ENCODE measurements at places on chromosomes 16 and 17. TPM values are rescaled to one million over a fixed set of nuclear protein-coding genes. Genes with fewer than 3 reads are reported as not detected.

DNA sequence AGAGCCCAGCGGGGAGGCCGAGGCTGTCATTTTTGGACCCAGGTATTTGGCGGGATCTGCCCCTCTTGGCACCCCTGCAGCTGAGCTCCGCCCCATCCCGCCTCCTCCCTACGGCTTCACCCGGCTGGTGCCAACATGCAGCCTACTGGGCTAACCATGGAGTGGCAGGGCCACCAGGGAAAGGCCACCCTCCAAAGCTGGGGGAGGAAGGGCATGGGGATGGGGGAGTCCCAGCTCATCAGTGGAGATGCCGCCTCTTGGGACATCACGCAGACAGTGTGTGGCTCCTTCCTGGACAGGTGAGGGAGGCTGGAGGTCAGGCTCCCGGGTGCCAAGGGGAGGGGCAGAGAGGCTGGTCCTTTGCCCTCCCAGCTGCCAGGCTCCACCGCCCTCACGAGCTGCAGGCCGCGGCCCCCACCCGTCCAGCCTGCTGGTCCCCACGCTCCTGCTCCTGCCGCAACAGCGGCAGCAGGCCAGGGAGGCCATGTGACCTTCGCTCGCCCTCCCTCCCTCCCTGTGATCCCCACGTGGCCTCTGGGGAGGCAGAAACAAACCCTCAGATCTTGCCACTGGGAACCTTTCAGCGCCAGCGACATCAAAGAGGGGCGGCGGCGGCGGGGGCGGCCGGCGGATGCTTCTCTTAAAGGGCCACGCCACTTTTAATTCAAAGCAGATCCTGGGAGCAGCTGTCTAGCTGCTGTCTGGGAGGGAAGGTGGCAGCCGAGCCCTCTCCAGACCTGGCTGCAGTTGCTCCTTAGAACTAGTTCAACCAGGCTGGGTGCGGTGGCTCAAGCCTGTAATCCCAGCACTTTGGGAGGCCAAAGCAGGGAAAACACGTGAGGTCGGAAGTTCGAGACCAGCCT is 6.8 kb upstream of the NOTUM start:
- peak; percentile 81 for DNase-seq

GRCh38 chr16:87412371-87412995 is 20.3 kb downstream of the MAP1LC3B start:
- DNase-seq = no peak

DNA sequence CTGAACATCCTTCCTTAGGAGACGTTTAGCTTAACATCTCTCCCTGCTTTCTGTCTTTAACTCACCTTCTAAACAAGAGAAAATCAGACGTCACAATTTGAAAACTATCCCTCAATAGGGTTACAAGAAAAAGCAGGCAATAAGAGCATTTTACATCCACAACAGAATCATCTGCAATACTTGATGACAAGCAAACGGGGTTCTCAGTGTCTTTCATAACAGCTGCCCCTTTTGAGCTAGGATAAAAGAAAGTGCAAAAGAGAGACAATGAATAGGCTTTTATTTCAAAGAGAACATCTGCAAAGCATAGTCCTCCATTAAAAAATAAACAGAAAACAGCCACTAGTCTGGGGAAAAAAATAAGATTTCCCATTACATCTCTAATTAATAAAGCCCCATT is 13.2 kb downstream of the XYLT1 start:
- DNase-seq = no peak

DNA sequence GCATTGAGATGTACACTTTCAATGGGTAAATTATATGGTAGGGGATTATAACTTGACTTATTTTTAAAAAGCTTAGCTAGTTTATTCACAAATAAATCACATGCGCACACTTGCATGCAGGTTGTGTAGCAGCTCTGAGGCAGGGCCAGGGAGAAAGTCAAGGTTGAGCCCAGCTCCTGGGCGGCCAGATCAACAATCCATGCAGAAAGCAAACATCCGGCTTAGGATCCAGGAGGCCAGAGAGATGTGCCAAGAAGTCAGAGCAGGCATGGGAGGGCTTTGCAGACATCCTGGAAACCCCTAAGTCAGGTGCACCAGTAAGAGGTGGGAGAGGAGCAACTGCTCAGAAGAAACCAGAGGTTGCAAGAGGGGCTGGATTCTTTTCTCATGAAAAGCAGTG is 186.5 kb downstream of the AXIN2 start:
- peak; percentile 44 for DNase-seq

The RRAD gene
- total RNA-seq = 1.0 TPM

DNA sequence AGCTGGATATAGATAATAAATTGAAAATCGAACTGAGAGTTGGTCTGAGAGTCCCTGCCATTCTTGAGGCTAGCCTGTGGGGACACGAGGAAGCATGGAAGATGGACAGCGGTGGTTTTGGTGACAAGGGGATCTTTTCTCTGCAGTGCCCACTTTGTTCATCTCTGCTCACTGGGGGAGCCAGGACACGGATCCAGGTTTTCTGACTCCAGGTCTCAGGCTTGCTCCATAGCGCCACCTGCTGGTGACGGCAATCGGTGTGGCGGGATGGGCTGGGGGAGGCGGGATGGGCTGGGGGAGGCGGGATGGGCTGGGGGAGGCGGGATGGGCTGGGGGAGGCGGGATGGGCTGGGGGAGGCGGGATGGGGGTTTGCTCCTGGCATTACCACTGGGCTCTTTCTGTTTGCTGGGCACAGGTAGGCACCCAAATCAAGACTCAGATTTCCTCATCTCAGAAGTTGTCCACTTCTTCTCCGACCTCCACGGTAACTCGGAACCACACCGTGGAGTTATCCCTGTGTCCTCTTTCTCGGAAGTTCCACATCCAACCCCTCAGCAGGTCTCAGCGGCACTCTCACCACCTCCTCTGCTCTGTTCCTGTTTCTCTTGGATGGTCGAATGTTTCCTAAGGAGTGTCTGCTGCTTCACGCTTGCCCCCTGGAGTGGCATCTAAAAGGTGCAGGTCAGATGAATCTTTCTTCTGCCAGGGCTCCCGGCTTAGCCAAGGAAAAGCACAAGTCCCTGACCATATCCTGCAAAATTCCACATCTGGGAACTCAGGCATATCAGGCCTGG is 142.4 kb downstream of the CYLD start:
- no peak for DNase-seq

DNA sequence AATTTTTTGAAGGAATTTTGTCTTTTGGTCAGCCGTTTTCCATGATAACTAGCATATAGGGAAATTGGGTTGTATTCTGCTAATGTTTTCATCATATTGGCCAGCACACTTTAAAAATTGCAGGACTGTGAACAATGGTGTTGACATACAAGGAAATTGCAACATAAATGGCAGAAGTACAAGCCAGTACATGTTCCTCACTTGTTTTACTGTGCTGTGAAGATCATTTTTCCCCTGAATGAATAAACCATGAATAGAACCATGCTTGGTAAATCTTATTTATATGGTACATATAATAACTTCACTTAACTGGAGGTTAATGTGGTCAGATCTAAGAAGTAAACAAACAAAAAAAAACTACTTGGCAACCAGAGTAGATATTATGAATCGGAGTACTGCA is 22.8 kb downstream of the OMG start:
- DNase-seq = peak; percentile 32

The FNDC8 gene
- total RNA-seq = not detected

- peak; percentile 51 for DNase-seq
Measured at GRCh38 chr17:79365836-79366770, 244.7 kb downstream of the RBFOX3 start.

GRCh38 chr16:88004391-88004790 is 53.2 kb downstream of the BANP start:
- no peak for DNase-seq

GRCh38 chr17:66775271-66775670 is 59.6 kb upstream of the CACNG5 start:
- DNase-seq = no peak

GRCh38 chr16:56277075-56277474 is 85.8 kb downstream of the GNAO1 start:
- DNase-seq = no peak

The KLHL10 gene
- not detected for total RNA-seq

GRCh38 chr16:56800355-56800754 is 64.7 kb upstream of the SLC12A3 start:
- no peak for DNase-seq

DNA sequence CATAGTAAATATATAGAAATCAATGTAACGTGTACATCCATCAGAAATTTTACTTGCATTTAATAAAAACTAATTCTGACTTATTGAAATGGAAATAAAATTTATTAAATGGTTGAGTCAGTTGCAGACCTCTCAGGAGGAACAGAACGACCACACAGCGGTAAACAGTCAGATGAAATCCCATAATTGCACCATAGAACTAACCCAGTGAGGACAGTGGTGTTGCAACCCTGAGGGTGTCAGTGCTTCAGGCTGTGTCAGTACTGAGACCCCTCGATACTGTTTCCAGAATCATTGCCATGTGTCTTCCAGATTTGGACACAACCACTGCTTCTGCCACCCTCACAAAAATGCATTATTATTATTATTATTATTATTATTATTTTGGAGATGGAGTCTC is 29.0 kb upstream of the SSTR2 start:
- DNase-seq = no peak

DNA sequence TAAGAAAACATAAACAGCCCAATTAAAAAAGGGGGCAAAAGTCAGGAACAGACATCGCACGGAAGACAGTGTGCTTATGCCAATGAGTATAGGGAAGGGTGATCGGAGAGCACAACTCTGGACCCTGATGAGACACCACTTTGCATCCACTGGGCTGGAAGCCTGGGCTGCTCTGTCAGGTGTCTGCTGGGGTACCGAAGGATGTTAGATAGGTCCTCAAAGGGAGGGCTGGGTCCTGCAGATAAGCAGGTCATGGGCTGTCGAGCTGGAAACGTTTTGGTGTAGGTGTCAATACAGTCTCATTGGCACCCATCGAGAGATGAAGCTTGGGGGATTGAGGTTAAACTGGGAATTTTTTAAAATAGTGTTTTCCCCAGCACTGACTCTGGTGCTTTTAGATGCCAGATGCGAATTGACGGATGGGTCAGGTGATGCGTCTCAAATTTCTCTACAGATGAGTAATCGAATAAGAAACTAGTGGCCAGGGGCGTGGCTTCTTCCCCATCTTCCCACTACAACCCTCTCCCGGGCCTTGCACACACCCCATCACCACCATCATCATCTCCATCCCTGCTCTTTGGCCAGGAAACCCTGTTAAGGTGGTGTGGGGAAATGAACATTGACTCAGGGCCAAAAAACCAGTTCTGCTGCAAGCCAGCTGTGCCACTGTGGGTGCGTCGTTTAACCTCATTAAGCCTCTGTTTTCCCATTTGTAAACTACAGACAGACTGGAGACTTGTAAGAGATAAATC is 47.8 kb upstream of the IRF8 start:
- DNase-seq = no peak

GRCh38 chr17:48575673-48576478 is 2.3 kb downstream of the HOXB4 start:
- no peak for DNase-seq

DNA sequence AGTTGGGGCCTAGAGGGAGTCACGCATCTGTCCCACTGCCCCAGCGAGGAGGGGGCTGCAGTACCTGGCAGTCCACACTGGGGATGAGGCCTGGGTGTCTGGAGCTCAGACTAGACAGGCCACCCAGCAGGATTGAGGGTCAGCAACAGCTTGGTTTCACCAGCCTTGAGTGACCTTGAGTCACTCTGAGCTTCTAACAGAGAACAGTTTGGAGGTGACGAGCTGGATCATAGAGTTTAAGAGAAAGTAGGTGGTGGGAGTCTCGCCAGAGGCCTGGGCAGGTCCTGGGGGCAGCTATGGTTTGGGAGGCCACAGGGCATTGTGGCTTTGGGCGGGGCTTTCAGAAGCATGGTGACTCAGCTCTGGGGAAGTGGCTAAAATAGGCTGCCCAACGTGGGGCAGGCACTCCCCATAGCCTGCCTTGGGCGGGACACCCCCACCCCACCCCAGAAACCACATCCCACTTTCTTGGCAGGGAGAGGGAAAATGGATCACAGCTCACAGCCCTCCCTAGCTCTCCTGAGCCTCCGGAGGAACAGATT is 20.5 kb downstream of the CDC42EP4 start:
- DNase-seq = peak; percentile 73

- DNase-seq = no peak
Measured at GRCh38 chr17:61597607-61598006, 6.6 kb upstream of the NACA2 start.

DNA sequence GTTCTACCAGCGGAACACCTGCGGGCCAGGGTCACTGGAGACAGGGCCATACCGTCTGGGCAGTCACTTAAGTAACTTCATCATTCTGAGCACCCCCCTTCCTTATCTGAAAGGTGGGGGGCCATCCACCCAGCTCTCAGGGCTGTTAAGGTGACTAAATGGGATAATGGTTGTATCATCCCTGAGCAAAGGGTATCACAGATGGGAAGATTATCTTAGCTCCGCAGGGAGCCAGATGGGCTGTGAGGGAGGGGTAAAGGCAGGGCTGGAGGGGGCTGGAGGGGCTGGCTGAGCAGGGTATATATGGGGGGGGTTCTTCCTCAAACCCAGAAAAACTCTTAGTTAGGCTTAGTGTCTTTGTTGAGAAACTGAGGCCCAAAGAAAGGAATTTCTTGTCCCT is 2.9 kb upstream of the CACNA1G start:
- DNase-seq = no peak

- no peak for DNase-seq
Measured at GRCh38 chr17:7572338-7572587, 7.2 kb upstream of the CD68 start.

GRCh38 chr16:66928702-66929388 is 3.5 kb upstream of the RRAD start:
- no peak for DNase-seq

DNA sequence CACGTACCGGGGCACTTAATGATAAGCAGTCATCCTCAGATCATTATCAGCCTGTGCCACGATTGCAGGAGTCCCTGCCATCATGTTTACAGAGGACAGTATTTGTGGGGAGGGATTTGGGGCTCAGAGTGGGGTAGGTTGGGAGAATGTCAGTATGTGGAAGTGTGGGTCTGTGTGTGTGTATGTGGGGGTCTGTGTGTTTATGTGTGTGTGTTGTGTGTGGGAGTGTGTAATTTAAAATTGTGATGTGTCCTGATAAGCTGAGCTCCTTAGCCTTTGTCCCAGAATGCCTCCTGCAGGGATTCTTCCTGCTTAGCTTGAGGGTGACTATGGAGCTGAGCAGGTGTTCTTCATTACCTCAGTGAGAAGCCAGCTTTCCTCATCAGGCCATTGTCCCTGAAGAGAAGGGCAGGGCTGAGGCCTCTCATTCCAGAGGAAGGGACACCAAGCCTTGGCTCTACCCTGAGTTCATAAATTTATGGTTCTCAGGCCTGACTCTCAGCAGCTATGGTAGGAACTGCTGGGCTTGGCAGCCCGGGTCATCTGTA is 13.5 kb upstream of the EFCAB13 start:
- no peak for DNase-seq

DNA sequence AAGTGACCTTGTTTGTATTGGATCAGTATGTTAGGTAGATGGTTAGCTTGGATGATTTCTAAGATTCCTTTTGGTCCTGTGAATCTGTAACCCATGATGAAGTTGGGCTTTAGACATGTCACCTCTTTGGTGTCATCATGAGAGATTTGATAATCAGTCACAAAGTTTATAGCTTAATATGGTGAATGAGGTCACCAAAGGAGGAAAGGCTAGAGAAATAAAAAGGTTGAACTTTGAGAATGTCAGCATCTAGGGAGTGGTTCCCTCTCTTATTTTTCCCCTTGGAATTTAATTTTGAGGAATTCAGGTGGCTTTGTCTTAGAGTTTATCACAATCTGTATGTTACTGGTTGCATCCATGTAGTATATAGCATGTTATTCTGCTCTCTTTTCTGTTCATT is 45.3 kb downstream of the NLK start:
- DNase-seq = no peak

GRCh38 chr16:66342294-66342900 is 24.1 kb upstream of the CDH5 start:
- DNase-seq = no peak

- DNase-seq = no peak
Measured at GRCh38 chr17:46958041-46958591, 20.9 kb downstream of the RPRML start.

Measured in stomach (tissue), 19 donors.